ENCODE measurements at places on chromosomes 11 and 22. TPM values are rescaled to one million over a fixed set of nuclear protein-coding genes. Genes with fewer than 3 reads are reported as not detected.

Gene HSPB2
- not detected for total RNA-seq

DNA sequence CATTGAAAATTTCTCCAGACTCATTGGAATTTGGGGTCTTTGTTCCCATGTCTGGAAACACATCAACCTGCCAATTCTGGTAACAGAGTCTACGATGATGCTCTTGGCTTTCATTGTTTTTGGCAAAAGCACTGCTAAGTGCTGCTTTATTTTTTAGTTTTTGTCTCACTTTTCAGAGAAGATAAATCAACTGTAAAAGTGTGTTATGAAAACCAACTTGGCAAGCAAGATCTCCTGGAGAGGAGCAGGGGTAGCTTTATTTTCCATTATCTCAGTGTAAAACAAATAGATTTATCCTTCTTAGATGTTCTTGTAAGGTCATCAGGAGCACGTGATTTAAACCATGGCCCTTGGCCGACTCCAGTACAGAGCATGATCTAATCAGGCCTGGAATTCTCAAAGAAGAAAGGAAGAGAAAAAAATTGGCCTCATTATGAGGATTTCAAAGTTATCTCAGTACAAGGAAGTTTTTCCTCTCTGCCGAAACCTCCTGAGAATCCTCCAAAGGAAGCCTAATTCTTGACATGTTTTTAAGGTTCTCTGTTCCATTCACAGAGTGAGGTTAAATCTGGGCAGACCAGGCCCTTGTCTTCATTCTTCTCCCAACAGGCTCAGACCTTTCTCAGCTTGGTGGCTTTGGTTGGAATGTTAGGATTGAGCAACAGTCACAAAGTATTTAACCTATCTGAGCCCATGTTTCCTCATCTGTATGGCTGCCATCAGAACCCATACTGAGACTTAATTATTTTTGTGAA lies 16.4 kb upstream of the PAMR1 start:
- H3K27me3 ChIP-seq = no peaks in the 10 kb centered on the region
- no peaks in the 10 kb centered on the region for H3K4me1 ChIP-seq
- H3K36me3 ChIP-seq = no peaks in the 10 kb centered on the region
- H3K27ac ChIP-seq = no peak overlapping the region
- H3K4me3 ChIP-seq = no peak overlapping the region

GRCh38 chr22:29144786-29145160 lies 60.9 kb upstream of the EMID1 start:
- no peak for DNase-seq
- no peak overlapping the region for H3K4me3 ChIP-seq
- peaks cover 23% of the 10 kb centered on the region for H3K4me1 ChIP-seq
- H3K27me3 ChIP-seq = no peaks in the 10 kb centered on the region
- no peaks in the 10 kb centered on the region for H3K36me3 ChIP-seq
- no peak overlapping the region for H3K27ac ChIP-seq

Gene TSPAN18
- 20.0 TPM for total RNA-seq

Gene TOMM22
- 21.0 TPM for total RNA-seq

- no peaks in the 10 kb centered on the region for H3K27me3 ChIP-seq
- H3K36me3 ChIP-seq = peaks cover 7% of the 10 kb centered on the region
- no peak overlapping the region for H3K27ac ChIP-seq
- peaks cover 66% of the 10 kb centered on the region for H3K4me1 ChIP-seq
- no peak overlapping the region for H3K4me3 ChIP-seq
These were observed 3.8 kb downstream of the SELENOO start for GRCh38 chr22:50204571-50204970.

GRCh38 chr22:23651676-23652075 lies 19.6 kb upstream of the DRICH1 start:
- H3K4me3 ChIP-seq = no peak overlapping the region
- no peaks in the 10 kb centered on the region for H3K36me3 ChIP-seq
- no peak overlapping the region for H3K27ac ChIP-seq

DNA sequence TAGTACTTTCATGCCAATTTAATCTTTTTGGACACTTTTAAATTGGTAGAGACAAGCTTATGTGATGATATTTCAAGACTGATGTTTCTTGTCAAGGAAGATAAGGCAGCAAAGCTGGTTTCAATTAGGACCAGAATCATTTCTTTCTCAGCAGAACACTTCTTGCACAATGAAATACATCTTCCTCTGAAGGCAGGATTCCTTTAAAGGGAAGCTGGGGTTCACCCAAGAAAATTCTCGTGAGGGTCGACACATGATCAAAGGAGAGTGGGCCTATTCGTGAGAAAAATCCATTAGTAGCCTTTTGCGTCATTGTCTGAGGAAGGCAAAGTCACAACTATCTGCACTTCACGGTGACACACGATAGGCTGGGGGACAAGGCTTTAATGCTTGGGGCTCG lies 17.6 kb downstream of the TTC12 start:
- no peaks in the 10 kb centered on the region for H3K4me1 ChIP-seq
- DNase-seq = no peak
- peaks cover 8% of the 10 kb centered on the region for H3K36me3 ChIP-seq
- H3K27me3 ChIP-seq = no peaks in the 10 kb centered on the region

Gene PRODH
- total RNA-seq = 47.2 TPM

GRCh38 chr11:78318321-78319114 lies 99.1 kb downstream of the GAB2 start:
- H3K4me3 ChIP-seq = no peak overlapping the region
- H3K36me3 ChIP-seq = no peaks in the 10 kb centered on the region
- no peak for DNase-seq
- H3K27ac ChIP-seq = no peak overlapping the region

Gene OR51I1
- total RNA-seq = not detected

DNA sequence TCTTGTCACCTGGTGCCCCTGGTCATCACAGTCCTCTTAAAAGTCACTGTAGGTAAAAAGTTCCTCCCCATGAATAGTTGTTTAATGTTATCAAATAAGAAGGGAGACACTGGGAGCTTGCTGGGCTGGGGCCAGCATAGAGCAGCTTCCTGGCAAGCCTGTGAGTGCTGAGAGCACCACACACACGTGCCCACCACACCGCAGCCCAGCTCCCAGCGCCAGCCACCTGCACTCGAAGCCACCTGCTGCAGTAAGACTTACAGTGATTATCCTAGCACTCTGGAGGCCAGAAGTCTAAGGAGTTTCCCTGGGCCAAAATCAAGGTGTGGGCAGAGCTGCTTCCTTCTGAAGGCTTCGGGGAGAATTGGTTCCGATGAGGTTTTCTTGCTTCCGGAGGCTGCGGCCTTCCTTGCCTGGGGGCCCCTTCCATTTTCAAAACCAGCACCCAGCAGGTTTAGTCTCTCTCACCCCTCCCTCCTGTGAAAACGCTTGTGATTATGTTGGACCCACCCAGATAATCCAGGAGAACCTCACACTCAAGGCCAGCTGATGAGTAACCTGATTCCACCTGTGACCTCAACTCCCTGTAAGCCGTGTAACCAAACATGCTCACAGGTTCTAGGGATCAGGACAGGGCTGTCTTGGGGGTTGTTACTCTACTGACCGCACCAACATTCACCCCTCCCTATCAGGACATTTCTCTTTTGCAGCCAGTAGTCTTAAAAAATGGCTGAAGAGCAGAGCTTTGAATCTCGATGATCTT lies 687.2 kb downstream of the TBC1D22A start:
- peak; percentile 43 for DNase-seq
- H3K27ac ChIP-seq = no peak overlapping the region
- H3K4me1 ChIP-seq = no peaks in the 10 kb centered on the region
- H3K4me3 ChIP-seq = no peak overlapping the region

- H3K36me3 ChIP-seq = peaks cover 15% of the 10 kb centered on the region
- no peak for DNase-seq
- no peaks in the 10 kb centered on the region for H3K27me3 ChIP-seq
These were observed 15.0 kb upstream of the APOA1 start for GRCh38 chr11:116852261-116853031.

Gene LRRC10B
- 9.3 TPM for total RNA-seq

DNA sequence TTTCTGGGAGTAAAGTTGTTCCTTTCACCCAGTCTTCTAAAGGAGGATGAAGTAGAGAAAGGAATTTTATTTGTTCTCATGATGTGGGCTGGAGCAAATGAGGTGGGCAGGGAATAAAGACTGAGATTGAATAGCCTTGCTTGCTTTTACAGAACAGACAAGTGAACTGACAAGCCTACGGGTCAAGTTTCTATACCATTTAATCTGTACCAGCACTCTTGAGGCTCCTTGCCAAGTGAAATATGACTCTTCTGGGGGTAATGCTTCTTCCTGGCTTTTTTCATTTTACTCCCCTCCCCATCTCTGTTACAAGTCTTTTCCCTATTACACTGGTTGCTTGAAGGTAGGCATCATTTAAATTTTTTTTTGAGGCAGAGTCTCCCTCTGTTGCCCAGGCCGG lies 54.8 kb downstream of the CSTPP1 start:
- H3K4me1 ChIP-seq = no peaks in the 10 kb centered on the region
- DNase-seq = no peak
- H3K4me3 ChIP-seq = no peak overlapping the region
- H3K27ac ChIP-seq = no peak overlapping the region
- no peaks in the 10 kb centered on the region for H3K27me3 ChIP-seq
- H3K36me3 ChIP-seq = no peaks in the 10 kb centered on the region

GRCh38 chr11:60989093-60989650 lies 17.7 kb downstream of the CD6 start:
- H3K36me3 ChIP-seq = no peaks in the 10 kb centered on the region
- no peaks in the 10 kb centered on the region for H3K27me3 ChIP-seq

DNA sequence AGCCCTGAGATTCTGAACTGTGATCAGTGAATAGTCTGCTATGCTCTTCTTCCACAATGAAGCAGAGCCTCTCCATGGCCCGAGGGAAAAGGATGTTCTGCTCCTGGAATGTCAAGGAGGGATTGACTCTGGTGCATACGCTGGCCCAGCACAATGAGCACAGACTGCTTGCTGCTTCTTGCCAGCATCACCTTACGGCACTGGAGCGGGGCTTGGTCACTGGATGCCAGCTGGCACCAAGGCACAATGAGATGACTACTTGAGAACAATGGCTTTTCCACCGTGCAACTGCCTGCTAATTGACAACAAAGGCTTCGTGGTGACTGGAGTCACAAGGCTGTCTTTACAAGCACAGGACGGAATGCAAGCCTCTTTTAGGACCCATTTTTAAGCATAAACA lies 139.2 kb downstream of the DSCAML1 start:
- no peaks in the 10 kb centered on the region for H3K36me3 ChIP-seq
- no peak for DNase-seq

Gene CARS1
- total RNA-seq = 44.5 TPM

GRCh38 chr22:35410663-35411034 lies 10.7 kb downstream of the MCM5 start:
- H3K36me3 ChIP-seq = peaks cover 92% of the 10 kb centered on the region
- no peak overlapping the region for H3K4me3 ChIP-seq
- H3K27me3 ChIP-seq = no peaks in the 10 kb centered on the region
- H3K4me1 ChIP-seq = no peaks in the 10 kb centered on the region

GRCh38 chr11:68008381-68009337 lies 1.5 kb upstream of the ALDH3B1 start:
- H3K4me1 ChIP-seq = peaks cover 67% of the 10 kb centered on the region
- H3K36me3 ChIP-seq = no peaks in the 10 kb centered on the region
- no peaks in the 10 kb centered on the region for H3K27me3 ChIP-seq
- DNase-seq = no peak

Gene LRRC32
- 41.3 TPM for total RNA-seq

Gene GLYATL2
- total RNA-seq = not detected

Data from upper lobe of left lung (tissue), 6 donors.